ENCODE measurements at places on chromosomes 7 and 10.

DNA sequence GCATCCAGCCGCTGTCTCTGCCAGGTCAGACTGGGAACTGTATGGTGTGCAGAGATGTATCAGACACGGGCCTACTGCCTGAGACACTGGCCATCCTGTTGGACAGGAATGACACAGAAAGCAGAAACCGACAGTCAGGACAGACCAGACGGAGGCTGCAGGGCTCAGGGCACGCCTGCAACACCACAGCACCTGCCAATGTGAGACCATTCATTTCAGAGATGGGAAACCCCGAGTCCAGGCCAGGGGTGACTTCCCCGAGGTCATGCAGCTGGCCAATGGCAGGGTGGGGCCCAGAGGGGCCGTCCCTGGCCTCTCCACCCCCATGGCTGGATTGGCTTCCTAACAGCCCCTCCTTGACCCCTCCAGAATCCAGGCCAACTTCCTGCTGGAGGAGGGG is 34.7 kb downstream of the GRID1 start:
- DNase-seq = no peak

DNA sequence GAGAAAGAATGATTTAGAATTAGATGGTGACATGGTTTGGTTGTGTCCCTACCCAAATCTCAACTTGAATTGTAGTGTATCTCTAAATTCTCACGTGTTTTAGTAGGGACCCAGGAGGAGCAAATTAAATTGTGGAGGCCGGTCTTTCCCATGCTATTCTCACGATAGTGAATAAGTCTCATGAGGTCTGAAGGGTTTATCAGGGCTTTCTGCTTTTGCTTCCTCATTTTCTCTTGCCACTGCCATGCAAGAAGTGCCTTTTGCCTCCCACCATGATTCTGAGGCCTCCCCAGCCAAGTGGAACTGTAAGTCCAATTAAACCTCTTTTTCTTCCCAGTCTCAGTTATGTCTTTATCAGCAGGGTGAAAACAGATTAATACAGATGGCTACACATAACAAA is 167.4 kb upstream of the SVIL start:
- no peak for DNase-seq

- no peak for DNase-seq
Observed at GRCh38 chr7:142434666-142435167, 176.9 kb upstream of the PRSS58 start.

DNA sequence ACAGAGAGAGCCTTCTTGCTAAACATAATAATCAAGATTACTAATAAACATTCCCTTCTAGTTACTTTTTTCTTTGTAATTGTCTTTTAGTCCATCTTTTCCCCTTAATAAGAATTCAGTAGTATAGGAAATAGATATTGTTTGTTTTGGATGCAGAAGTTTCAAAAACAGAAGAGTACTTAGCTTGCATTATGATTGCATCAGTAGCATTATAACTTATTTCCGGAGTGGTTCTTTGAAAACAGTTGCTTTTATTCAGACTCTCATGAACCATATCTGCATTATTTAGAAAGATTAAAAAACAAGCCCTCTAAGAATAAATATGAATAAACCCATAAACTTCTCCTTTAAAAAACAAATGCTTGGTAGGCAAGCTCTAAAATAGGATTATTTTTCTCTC is 34.0 kb upstream of the DKK1 start:
- no peak for DNase-seq

GRCh38 chr10:83915801-83916200 is 223.5 kb upstream of the GHITM start:
- DNase-seq = no peak
